NCI-H460 (cell line): ENCODE measurements at places on chromosomes 16 and 17. TPM values are rescaled to one million over a fixed set of nuclear protein-coding genes. Genes with fewer than 3 reads are reported as not detected.

RPL26 gene
- total RNA-seq: 7,995 and 8,048 TPM in 2 replicates

LGALS9 gene
- 0.14 and 0.25 TPM in 2 replicates for total RNA-seq

TBC1D28 gene
- not detected in 2 replicates for total RNA-seq

AOC3 gene
- total RNA-seq: 1.2 and 1.4 TPM in 2 replicates

IL17C gene
- not detected in 2 replicates for total RNA-seq

SLC52A1 gene
- 0.12 and 0.35 TPM in 2 replicates for total RNA-seq

PRSS36 gene
- not detected in 2 replicates for total RNA-seq

CLEC3A gene
- not detected in 2 replicates for total RNA-seq

CTRB1 gene
- not detected in 2 replicates for total RNA-seq

TERB1 gene
- 0.20 TPM in 1 of 2 replicates, not detected in the other for total RNA-seq

NPIPA8 gene
- not detected in 2 replicates for total RNA-seq

GPRC5B gene
- 0.10 TPM in 1 of 2 replicates, not detected in the other for total RNA-seq

TBC1D3C gene
- total RNA-seq: not detected in 2 replicates

SLX4 gene
- total RNA-seq: 5.1 and 6.6 TPM in 2 replicates

TEKT5 gene
- total RNA-seq: not detected in 2 replicates

SULT1A4 gene
- 12.8 and 15.8 TPM in 2 replicates for total RNA-seq

TNFRSF13B gene
- not detected in 2 replicates for total RNA-seq

NOL11 gene
- total RNA-seq: 50.1 and 53.8 TPM in 2 replicates

C16orf92 gene
- not detected in 2 replicates for total RNA-seq

KRTAP2-4 gene
- total RNA-seq: not detected in 2 replicates

SERPINF2 gene
- 0.09 TPM in 1 of 2 replicates, not detected in the other for total RNA-seq
